ENCODE measurements at places on chromosomes 16 and 17. TPM values are rescaled to one million over a fixed set of nuclear protein-coding genes. Genes with fewer than 3 reads are reported as not detected.

DNA sequence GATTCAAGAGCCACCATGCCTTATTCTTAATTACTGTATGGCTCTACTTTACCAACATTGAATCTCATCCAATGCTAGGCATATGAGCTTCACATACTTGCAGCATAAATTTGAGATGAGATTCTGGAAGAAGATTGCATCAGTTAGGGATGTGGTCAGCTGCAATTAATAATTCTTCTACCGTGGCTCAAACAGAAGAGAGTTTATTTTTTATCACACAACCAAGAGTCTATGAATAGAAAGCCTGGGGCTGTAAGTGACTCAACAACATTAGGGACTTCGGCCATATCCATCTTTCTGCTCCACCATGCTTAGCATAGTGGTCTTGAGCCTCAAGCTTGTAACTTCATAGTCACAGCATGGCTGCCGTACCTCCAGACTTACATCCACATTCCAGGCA lies 179.4 kb upstream of the IRX6 start:
- DNase-seq, result no peak

GRCh38 chr17:9330611-9331271 lies 244.9 kb downstream of the STX8 start:
- no peak for DNase-seq

GRCh38 chr16:11360641-11361373 lies 15.5 kb downstream of the RMI2 start:
- DNase-seq, result no peak

DNA sequence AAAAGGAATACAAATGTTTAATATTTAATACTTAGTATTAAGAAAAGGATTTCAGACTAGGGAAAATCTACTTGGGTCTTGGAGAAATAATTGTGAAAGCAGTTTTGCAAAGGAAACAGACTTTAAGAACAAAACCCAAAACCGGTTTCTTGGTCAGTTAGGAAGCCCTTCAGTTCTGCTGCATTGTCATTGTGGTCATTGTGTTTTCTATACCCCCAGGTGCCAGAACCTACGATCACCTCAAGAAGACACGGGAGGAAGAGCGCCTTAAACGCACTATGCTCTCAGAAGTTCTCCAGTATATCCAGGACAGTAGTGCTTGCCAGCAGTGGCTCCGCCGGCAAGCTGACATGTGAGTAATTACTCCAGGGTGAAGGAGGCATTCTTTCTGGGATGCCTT lies 19.5 kb upstream of the DUSP14 start:
- no peak for DNase-seq

DNA sequence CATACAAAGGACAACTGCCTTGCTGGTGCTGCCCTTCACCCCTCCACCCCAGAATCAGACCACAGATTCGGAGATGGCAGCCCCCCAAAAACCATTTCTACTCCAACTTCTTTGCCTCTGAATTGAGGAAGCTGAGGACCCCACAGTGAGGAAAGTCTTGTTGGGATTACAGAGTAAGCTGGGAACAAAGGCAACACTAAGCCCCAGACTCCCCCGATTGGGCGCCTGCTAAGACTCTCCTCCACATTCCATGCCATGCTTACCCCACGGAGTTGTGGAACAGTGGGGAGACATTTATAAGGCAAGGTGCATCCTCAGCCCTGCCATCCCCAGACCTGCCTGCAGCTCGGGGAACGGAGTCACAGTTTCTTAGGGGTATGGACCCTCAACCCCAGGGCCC lies 1.9 kb downstream of the GIT1 start:
- DNase-seq, result no peak

DNA sequence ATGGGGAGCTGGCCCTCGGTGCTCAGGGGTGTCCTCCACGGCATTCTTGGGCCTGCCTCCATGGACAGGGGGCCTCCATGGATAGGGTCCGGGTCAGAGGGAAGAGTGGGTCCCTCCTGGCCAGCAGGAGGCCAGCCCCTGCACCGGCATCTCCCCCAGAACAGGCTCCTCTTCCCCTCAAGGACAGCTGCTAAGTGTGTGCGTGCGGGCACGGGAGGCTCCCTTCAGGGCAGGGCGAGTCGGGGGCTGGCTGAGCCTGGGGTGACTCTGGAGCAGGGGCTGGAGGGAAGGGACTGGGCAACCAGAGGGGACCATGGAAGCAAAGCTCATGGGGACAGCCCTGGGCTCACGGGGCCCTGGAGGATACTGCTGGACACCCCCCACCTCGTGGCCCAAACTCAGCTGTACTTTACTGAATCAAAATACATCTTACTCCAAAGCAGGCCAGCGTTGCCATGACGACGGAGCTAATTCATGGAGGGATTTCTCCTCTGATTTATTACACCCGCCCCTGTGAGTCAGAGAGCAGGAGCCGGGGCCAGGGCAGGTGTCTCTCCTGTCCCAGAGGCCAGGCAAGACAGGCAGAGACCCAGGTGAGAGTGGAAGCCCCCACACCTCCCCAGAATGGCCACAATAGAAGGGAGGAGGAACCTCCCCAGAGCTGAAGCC lies 2.1 kb downstream of the CASKIN1 start:
- DNase-seq, result peak; percentile 79

DNA sequence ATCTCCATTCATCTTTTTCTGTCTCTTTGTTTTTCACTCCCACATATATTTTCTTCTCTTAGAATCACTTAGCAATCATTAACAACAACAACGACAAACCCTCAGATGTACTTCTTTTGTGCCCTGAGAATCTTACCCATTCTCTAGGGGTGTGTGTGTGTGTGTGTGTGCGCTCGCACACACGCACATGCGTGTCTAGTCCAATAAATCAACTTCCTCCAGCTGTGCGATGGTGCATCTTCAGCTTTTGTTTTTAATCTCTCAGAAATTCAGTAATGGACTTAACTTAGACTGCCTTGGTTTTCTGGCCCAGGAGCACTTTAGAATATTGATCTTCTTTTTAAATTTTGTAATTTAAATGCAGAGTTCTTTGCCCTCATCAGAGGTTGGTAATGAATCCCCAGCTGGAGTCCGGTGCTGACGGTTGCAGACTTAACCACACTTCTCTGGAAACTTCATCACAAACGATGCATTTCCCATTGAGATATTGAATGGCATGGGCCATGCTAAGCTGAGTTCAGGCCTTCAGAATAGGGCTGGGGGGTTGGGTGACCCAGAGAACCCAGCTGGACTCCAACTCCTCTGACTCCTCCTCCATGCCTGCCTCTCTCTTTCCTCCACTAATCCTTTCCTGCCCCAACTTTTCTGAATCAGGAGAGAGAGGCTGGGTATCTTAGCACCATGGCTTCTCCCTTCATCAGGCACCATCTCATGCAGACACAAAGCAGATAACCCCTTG lies 193.9 kb downstream of the ZNF18 start:
- no peak for DNase-seq

- no peak for DNase-seq
These were observed 7.8 kb upstream of the TEX2 start for GRCh38 chr17:64270885-64271284.

- DNase-seq, result no peak
These were observed 2.4 kb downstream of the MBTD1 start for GRCh38 chr17:51257150-51258081.

The KRT33A gene
- total RNA-seq, result not detected

GRCh38 chr17:75516255-75516618 lies at the start of gene TSEN54:
TSEN54 (plus strand) TSS chr17:75516528; CDS start chr17:75516561, 33 bp downstream.
- peak; percentile 99 for DNase-seq

- DNase-seq, result no peak
These were observed 60.0 kb downstream of the HS3ST3B1 start for GRCh38 chr17:14360856-14361255.

The DOC2B gene
- total RNA-seq, result 21.6 TPM

- peak; percentile 36 for DNase-seq
These were observed 10.0 kb downstream of the LITAFD start for GRCh38 chr16:8892101-8892575.

The STX1B gene
- 1.7 TPM for total RNA-seq

Data from kidney (tissue), 22 donors.